ENCODE measurements at places on chromosomes 3 and 15.

DNA sequence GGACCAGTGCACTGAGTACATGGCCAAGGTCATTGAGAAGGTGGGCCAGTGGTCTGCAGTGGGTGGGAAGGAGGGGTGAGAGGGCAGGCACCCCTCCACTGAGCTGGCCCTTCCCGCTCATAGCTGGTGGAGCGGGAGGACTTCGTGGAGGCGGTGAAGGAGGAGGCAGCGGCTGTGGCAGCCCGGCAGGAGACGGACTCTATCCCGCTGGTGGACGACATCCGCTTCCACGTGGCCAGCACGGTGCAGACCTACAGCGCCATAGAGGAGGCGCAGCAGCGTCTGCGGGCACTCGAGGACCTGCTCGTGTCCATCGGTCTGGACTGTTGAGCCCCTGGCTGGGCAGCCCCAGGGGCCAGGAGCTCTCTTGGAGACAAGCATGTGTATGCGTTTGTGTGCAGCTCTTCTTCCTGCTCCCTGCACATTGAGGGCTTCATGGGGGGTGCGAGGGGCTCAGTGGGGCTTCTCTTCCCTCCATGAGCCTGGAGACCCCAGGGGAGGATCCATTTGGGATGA, 7.5 kb downstream of the ABTB1 start:
- DNase-seq = no peak

GRCh38 chr3:197847866-197848401, 56.9 kb downstream of the LRCH3 start:
- DNase-seq = no peak

- no peak for DNase-seq
Measured at GRCh38 chr15:64673866-64674265, 101.5 kb downstream of the RBPMS2 start.

- DNase-seq = no peak
Measured at GRCh38 chr3:86814321-86814720, 176.6 kb downstream of the VGLL3 start.

All from Caki2 (cell line).